ENCODE measurements at places on chromosomes 1 and 21. TPM values are rescaled to one million over a fixed set of nuclear protein-coding genes. Genes with fewer than 3 reads are reported as not detected.

SAMD13 gene
- not detected for total RNA-seq

DNA sequence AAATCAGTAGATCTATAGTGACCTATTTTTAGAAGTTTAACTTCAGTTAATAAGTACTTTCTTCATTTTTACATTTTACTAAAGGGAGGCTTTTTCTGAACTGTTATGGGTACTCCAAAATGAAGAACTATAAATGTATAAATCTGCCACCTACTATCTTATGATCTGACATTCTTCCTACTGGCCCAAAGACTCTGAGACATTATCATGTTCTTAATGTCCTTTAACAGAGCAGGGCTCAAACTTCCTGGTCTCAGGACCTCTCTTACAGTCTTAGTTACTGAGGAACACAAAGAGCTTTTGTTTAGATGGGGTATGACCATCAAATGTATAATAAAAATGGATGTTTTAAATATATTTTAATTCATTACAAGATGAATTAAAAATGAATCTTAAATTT is 8.9 kb downstream of the TRIM33 start:
- H3K27me3 ChIP-seq = no peaks in the 10 kb centered on the region
- H3K4me3 ChIP-seq = no peak overlapping the region
- DNase-seq = no peak
- peaks cover 54% of the 10 kb centered on the region for H3K36me3 ChIP-seq
- H3K27ac ChIP-seq = no peak overlapping the region
- H3K4me1 ChIP-seq = peaks cover 42% of the 10 kb centered on the region

DNA sequence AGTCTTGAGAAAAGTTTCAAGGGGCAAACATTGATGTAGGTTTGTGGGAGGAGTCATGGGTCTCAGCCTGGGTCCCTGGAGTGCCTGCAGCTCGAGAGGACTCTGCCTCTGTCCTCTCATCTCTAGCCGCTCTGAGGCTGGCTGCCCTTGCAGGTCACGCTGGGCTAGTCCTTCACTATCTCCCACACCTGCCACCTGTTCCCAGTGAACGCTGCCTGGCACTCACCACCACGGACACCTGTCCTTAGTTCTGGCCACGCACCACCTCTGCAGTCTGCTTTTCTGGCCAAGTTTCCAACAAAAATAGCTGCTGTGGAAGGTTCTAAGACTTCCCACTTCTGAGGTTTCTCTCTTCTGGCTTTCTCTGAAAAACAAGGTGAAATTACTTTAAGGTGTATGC is 52.5 kb downstream of the SH3BGR start:
- H3K36me3 ChIP-seq = no peaks in the 10 kb centered on the region
- no peaks in the 10 kb centered on the region for H3K4me1 ChIP-seq
- no peaks in the 10 kb centered on the region for H3K27me3 ChIP-seq
- H3K4me3 ChIP-seq = no peak overlapping the region
- H3K27ac ChIP-seq = no peak overlapping the region
- no peak for DNase-seq

DNA sequence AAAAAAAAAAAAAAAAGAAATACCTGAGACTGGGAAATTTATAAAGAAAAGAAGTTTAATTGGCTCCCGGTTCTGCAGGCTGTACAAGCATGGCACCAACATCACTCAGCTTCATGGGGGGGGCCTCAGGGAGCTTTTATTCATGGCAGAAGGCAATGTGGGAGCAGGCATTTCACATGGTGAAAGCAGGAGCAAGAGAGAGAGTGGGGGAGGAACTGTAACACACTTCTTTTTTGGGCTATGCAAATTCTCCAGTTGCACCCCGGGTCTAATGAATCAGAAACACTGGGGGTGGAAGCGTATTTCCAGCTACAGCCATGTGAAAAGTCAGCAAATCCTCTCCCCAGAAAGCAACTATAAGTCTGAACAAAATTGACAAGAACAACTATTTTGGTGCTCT is 11.8 kb upstream of the SOD1 start:
- H3K4me3 ChIP-seq = no peak overlapping the region
- no peak overlapping the region for H3K27ac ChIP-seq
- DNase-seq = no peak
- H3K4me1 ChIP-seq = no peaks in the 10 kb centered on the region
- H3K27me3 ChIP-seq = peaks cover 10% of the 10 kb centered on the region

DNA sequence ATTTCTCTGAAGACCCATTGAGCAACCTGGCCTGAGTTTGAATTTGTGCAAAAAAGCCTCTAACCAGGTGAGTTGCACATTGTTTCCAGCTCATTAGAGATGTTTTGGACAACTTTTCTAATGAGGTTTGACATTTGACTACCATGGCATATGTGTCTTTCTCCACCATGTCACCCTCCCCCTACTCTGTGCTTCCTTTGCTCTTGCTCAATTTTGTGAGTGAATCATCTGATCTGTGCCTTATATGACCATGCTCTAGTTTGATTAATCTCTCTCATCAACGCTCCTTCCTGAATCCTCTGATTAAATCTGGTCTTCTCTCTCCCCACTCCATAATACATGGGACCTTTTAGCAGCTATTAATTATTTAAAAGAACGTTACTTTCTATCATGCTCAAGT is 144.8 kb upstream of the SAMSN1 start:
- H3K4me1 ChIP-seq = peaks cover 24% of the 10 kb centered on the region
- no peak for DNase-seq
- H3K4me3 ChIP-seq = no peak overlapping the region
- H3K27ac ChIP-seq = no peak overlapping the region
- no peaks in the 10 kb centered on the region for H3K27me3 ChIP-seq

DNA sequence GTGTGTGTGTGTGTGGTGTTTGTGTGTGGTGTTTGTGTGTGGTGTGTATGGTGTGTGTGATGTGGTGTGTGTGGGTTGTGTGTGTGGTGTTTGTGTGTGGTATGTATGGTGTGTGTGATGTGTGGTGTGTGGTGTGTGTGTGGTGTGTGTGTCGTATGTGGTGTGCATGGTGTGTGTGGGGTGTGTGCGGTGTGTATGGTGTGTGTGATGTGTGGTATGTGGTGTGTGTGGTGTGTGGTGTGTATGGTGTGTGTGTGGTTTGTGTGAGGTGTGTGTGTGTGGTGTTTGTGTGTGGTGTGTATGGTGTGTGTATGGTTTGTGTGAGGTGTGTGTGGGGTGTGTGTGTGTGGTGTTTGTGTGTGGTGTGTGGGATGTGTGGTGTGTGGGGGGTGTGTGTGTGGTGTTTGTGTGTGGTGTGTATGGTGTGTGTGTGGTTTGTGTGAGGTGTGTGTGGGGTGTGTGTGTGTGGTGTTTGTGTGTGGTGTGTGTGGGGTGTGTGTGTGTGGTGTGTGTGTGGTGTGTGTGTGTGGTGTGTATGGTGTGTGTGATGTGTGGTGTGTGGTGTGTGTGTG is 106.2 kb upstream of the ADAR start:
- H3K27me3 ChIP-seq = peaks cover 25% of the 10 kb centered on the region
- H3K27ac ChIP-seq = no peak overlapping the region
- H3K4me3 ChIP-seq = no peak overlapping the region
- H3K36me3 ChIP-seq = no peaks in the 10 kb centered on the region

GRCh38 chr21:46393941-46394594 is 64.6 kb upstream of the DIP2A start:
- H3K27ac ChIP-seq = no peak overlapping the region
- H3K27me3 ChIP-seq = no peaks in the 10 kb centered on the region
- H3K36me3 ChIP-seq = peaks cover 35% of the 10 kb centered on the region
- no peak overlapping the region for H3K4me3 ChIP-seq
- DNase-seq = no peak

GRIK1 gene
- total RNA-seq = not detected

ZNF648 gene
- total RNA-seq = not detected

GRCh38 chr21:36980280-36981048 is 14.0 kb upstream of the HLCS start:
- no peak overlapping the region for H3K4me3 ChIP-seq
- no peaks in the 10 kb centered on the region for H3K36me3 ChIP-seq
- DNase-seq = no peak
- no peak overlapping the region for H3K27ac ChIP-seq

DNA sequence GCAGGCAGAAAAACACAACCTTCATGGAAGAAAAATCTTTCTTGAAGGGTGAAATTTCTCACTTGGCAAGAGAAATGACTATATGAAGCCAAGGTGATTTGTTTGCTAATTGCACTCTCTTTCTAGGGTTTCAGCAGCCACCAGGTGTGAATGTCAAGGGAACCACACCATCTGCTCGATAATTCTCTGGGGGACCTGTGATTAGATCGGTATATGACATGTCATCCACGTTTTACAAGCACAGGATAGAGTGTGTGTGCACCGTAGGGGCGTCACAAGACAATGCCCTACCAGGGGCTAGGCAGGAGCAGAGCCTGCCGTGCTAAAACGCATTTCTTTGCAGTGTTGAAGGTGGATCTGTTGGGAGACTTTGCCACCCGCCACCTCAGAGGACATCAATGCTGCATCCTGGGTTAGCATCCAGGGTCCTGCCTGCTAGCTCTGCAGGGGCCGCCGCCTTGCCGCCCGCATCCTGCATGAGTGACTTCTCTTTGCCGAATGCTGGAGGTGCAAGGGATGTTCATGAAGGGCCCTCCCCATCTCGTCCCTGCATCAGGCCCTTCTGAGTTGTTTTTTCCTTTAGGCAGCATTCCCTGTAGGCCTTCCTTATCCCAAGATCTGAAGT is 37.8 kb upstream of the CCSAP start:
- no peaks in the 10 kb centered on the region for H3K36me3 ChIP-seq
- H3K27ac ChIP-seq = no peak overlapping the region
- no peaks in the 10 kb centered on the region for H3K4me1 ChIP-seq
- peaks cover 6% of the 10 kb centered on the region for H3K27me3 ChIP-seq
- no peak overlapping the region for H3K4me3 ChIP-seq

Data from activated CD4-positive, alpha-beta memory T cell treated with anti-CD3 and anti-CD28 coated beads, Interleukin-2, amount 10 ng/mL, durations not matched to agents 7 days and 5 days (primary cell).